EL (cell line): ENCODE measurements at places on chromosomes 11 and 22.

DNA sequence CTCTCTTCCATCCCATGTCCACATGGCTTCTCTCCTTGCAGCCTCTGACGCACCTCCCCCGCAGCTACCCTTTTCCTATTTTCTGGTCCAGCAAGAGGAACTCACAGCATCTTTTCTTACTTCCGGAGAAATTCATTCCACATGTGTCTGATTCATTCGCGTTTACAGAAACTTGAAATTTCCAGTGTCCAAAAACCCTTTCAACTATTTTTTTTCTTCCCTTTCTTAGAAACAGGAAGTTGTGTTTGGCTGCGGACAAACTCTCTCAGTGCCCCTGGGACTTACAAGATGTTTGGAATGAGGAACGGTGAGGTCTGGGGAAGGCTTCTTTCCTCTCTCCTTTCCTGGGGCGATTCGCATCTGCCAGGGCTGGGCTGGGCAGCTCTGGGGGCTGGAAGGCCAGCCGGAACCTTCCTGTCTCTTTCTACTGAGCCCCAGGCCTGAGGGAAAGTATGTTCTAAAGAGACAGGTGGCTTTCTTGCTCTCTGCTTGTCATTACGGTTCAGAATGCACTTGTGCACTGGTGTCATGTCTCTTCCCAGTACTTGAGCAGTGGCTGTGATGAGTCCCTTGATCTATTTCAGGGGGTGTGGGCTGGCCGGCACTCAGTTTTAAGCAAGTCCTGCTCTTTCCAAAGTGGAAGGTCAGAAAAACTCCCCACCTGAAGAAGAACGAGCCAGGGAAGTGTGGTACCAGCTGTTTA lies 27.5 kb downstream of the ADAMTS8 start:
- DNase-seq, result peak; percentile 69

GRCh38 chr22:47190276-47190956 lies 428.0 kb downstream of the TBC1D22A start:
- DNase-seq, result no peak

DNA sequence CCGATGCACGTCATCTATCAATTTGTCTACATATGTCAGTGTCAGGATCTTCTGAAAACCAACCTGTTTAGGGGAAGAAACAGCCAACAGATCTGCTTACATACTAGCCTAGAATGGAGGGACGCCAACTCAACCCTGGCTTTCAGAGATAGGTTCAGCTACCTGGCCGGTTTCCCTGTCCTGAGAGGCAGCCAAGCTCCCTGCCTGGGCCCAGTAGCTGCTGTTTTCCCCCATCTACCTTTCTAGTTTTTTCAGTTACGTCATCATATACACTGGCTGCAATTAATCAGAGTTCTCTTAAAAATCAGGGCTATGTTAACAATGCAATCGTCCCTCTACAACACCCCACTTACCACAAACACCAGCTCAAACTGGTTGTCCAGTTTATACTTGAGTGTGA lies 1.0 kb downstream of the SRPRA start:
- no peak for DNase-seq

- DNase-seq, result no peak
These were observed 20.8 kb upstream of the JAM3 start for GRCh38 chr11:134048028-134048427.

DNA sequence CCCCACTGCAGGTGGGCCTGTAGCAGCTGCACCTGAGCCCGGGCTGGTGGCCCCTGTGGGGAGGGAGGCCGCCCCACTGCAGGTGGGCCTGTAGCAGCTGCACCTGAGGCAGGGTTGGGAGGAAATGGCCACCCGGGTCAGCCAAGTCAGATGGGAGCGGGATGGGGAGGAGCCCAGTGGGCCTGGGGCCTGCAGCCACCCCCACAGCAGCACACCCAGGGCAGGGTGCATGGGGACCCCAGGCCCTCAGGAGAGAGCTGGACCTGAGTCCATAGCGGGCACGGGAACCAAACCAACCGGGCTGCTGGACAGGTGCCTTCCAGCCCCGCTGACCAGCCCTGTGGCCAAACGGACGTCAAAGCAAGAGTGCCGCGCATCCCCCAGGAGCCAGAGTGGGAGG lies 61.7 kb downstream of the BRD1 start:
- no peak for DNase-seq

DNA sequence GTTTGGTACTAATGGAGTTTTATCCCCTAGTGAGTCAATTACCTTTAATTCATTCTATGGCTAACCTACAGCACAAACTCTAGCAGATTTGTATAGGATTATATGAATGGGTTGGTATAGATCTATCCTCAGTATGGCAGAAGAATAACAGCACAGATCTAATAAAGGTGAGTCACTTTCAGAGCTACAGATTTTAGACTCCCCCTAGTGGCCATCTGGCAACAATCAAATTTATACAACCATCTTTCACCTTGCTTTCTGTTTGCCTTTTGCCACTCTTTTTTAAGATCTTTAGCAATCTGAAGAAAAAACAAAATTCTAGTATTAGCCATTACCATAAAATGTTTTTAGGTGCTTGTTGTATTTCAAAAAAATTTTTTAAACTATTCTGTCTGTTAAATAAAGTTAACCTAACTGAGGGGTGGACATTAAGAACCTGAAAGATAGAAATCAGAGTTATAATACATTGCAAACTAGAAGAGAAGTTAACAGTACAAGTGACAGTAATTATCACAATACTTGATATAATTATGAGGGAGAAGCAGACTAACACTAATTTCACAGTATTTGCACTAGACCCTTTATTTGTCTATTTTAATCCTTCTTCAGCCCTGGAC lies 25.8 kb downstream of the DDIAS start:
- DNase-seq, result peak; percentile 65

GRCh38 chr11:27701355-27702105 lies 1.3 kb upstream of the BDNF start:
- peak; percentile 84 for DNase-seq

DNA sequence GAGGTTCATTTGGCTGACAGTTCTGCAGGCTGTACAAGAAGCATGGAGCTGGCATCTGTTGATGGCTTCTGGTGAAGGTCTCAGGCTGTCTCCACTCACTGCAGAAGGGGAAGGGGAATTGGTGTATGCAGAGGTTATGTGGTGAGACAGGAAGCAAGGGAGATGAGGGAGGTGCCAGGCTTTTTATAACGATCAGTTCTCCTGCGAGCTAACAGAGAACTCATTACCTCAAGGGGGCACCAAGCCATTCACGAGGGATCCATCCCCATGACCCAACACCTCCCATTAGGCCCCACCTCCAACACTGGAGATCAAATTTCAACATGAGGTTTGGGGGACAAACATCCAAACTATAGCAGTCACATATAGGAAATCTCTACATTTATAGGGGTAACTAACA lies 38.7 kb upstream of the E2F8 start:
- no peak for DNase-seq

DNA sequence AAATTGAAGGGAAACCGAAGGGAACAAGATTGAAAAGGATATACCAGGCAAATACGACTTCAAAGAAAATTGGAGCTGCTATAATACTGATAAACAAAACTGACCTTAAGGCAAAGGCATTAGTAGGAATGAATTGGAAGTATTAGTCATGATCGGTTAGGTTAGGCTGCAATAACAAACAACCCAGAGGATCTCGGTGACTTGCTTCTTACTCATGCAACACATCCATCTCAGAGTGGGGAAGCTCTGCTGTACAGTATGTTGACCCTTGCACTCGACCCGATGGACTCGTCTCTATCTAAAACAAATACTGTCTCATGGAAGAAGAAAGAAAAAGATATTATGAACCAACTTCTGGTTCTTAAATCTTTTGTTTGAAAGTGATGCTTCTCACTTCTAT lies 42.3 kb downstream of the SPATA19 start:
- DNase-seq, result no peak

DNA sequence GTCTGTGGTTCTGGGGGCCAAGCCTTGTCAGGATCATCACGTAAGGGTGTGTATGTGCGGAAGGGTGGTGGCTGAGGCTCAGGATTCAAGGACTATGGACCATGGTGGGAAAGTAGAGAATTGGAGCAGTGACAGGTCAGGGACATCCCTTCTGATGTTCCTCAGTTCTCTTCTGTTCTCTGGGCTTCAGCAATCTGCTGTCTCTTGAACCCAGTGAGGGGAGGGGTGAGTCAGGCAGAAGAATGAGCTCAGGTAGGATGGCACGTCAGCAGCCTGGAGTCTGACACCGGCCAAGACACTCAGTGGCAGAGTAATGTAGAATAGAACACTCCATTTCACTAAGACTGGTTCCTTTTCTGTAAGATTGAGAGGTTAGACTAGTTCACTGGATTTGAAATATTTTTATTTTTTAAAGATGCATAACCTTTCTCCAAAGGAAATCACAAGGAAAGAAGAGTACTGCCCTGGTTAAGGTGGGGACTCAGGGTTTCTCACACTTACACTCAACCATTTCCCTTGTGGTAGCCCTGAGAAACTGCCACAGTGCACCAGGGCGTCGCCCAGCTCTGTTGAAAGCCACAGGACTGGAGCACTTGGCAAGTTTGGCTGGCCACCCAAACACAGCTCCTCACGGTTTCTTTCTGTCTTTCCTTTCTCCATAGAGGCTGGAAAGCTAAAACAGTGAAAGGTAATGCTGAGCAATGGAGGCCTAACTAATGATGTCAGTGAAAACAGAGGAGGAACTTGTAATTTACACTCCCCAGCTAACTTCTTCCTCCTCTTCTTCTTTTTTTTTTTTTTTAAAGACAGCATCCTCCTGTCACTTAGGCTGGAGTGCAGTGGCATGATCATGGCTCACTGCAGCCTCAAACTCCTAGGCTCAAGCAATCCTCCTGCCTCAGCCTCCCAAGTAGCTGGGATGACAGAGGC lies 23.1 kb upstream of the MICAL2 start:
- peak; percentile 82 for DNase-seq

DNA sequence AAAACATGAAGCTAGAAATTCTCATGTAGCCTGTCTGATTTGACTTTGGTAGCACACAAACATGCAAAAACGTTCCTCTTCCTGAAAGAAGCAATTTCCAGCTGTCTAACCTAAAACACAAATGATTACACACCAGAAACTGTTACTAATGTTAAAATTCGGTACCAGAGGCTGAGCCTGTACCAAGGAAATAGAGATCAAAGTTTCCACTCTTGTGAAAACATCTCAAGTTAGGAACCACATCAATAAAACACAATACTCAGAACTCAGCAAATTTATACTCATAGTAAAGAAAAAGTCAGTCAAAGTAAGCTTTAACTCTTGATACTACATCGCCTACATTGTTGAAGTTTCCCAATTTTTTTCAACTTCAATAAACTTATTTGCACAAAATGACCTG lies 107.8 kb downstream of the FCHSD2 start:
- no peak for DNase-seq

DNA sequence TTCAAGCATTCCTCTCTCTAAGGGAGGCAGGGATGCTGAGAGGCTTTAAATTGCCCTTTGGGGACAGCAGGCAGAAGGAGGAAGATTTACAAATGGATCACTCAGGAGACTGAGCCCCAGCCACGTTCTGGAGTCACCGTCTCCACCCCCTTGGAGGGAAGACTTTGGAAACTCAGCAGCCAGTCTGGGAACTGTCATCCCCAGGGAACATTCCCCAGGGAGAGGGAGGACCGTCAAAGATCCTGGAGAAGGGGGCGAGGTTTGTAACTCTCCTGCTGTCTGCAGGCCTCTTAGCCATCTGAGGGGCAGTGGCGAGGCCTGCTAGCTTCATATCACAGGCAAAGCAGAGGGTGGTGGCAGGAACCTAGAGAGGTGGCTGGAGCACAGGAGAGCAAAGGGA lies 56.1 kb upstream of the SLC22A12 start:
- no peak for DNase-seq

GRCh38 chr11:121614636-121615240 lies 162.0 kb upstream of the SORL1-AS1 start:
- no peak for DNase-seq

GRCh38 chr11:6941970-6942369 lies 15.7 kb downstream of the ZNF215 start:
- DNase-seq, result no peak

GRCh38 chr22:26651815-26652214 lies 5.6 kb upstream of the MIAT start:
- no peak for DNase-seq

DNA sequence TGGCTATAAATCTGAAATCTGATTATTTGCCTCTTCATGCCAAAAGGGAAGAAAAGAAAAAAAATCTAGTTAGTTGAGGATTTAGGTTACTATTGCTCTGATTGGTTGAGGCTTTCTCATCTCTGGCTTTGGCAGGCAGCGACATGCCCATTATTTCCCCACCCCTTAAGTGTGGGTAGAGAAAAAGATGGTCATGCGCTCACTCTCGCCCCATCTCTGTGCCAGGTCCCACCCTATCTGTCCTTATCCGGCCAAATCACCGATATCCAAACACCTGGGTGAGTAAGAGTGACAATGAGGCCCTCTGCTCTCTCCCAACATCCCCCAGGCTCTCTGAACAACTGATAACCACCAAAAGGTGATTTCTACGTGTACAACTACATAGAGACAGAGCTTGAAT lies 31.2 kb upstream of the SNX19 start:
- no peak for DNase-seq

- DNase-seq, result no peak
These were observed 32.1 kb downstream of the ARFGAP2 start for GRCh38 chr11:47144541-47144940.

GRCh38 chr11:129282634-129283033 lies 90.5 kb upstream of the ARHGAP32 start:
- no peak for DNase-seq

GRCh38 chr11:12827369-12827768 lies 153.1 kb downstream of the TEAD1 start:
- DNase-seq, result no peak

- peak; percentile 69 for DNase-seq
These were observed 1.7 kb downstream of the TIMP3 start for GRCh38 chr22:32803020-32803737.

DNA sequence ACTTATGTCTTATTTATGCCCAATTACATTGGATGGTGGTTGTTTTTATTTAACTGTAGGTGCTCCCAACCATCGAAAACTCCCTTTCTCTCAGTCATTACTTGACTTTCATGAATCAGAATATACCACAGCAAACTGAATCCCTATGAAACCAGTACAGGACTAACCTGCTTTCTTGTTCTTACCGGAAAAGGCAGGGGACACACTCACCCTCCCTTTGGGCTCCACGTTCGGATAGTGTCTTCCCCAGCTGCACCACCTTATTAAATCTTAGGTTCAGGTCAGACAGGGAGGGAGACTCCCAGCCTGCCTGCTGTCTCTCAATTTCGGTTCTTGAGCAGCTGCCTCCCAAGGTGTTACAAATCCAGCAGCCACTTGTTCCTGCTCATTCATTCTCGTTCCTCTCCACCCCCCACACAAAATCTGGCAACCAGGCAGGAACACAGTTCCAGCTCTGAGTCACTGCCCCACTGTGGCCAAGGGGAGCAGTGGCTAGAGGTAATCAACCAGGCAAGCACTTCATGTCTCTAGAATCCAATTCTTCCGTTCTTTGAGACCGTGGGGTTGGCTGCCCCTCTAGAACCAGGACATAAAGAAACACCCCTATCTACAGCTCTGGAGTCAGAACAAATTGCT lies 133.0 kb downstream of the PLEKHA7 start:
- peak; percentile 53 for DNase-seq

DNA sequence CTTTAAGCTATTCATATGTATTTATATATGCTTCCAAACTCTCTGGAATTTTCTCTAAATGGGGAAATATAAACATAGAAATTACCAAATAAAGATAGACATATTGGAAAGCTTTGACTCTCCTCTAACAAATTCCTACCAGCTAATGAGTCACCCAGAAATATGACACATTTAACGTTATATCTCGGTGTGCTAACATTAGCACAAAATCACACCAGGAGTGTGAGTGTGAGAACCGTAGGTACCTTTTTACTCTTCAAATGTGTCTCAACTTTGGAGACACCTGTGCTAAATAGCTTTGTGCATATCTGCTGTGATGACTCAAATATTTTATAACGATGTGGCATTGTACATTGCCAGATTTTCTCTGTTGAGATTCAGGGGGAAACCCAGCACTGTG lies 714.4 kb downstream of the METTL15 start:
- DNase-seq, result peak; percentile 29

- DNase-seq, result peak; percentile 7
These were observed 101.0 kb upstream of the SORL1-AS1 start for GRCh38 chr11:121553806-121554205.
